Activated T-helper 1 cell treated with anti-CD3 and anti-CD28 coated beads, Interleukin-2, amount 50 U/mL, for 16 hours (primary cell): ENCODE measurements at places on chromosomes 7 and 10.

DNA sequence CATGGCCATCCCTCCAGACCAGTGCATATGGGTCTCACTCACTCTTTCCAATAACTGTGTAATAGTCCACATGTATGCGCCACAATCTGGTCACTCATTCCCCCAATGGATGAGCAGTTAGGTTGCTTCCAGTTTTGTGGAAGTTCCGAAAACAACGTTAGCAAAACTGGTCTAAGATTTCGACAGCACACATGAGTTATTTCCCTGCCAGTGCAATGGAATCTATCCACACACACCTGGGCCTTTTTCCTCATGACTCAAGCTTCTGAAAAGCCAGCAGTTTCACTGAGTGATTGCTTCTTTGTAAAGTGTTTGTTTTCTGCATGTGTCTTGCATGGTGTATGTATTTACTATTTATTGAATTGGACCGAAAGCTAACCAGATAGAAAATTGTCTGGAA lies 58.8 kb upstream of the FHIP2A start:
- no peak for DNase-seq

DNA sequence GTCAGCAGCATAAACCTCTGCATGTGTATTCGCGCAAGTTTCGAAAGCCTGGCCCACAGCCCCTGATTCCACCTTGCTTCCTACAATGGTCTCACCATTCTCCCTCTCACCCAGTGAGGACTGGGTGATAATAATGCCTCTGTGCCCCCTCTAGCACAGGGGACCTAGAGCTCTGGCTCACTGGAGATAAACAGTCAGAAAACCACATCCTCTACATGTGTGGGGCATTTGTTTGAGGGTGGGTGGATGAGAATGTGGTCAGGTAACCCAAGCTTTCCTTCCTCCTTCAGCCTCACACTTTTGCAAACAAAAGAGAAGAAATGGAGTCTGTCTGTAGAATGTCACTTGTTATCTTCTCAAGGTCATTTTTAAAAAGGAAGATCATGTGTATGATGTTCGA lies 373.5 kb downstream of the KCNMA1 start:
- no peak for DNase-seq

GRCh38 chr7:112144284-112145059 lies 61.7 kb downstream of the DOCK4 start:
- DNase-seq = no peak

DNA sequence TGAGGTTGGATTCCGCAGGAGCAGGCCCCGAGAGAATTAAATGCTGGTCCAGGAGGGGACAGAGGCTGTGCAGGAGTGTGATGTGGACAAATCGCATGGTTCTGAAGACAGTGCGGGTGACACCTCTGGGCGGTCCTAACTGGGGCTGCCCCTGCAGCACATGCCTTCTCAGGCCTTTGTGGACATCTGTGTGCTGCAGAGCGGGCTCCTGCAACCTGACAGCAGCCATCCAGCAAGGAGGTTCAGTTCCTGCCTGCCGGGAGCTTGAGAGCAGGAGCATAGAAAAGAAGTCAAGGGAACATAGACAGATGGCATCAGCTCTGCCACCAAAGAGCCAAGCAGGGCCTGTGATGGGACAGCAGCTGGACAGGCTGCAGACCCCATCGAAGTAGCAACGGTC lies 135.9 kb upstream of the PPP2R2D start:
- no peak for DNase-seq

DNA sequence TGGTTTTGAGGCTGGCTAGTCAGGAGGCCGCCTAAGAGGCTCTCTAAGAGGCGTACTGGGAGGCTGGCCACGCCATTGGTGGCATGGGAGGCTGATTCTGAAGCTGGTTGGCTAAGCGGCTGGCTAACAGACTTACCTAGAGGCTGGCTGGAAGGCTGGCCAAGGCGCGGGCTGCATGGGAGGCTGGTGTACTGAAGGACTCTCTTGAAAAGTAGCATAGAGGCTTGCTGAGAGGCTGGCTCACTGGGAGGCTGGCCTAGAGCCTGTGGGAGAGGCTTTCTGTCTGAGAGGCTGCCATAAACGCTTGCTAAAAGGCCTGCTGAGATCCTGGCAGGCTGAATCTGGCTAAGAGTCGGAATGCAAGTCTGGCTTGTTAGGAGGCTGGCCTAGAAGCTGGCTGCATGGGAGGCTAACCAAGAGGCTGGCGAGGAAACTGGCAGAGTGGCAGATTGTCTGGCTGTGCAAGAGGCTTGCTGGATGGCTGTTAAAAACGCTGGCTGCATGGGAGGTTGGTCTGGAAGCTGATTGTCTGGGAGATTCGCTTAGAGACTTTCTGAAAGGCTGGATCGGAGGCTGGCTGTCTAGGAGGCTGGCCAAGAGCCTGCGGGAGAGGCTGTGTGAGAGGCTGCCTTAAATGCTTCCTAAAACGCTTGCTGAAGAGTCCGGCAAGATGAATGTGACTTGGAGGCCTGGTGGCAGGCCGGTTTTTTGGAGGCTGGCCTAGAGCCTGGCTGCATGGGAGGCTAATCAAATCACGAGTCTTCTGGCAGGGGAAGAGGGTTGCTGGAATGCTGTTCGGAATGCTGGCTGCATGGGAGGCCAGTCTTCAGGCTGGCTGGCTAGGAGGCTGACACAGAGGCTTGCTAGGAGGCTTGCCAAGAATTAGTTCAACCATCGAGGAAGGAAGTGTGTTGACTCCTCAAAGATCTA lies 134.2 kb downstream of the OR13A1 start:
- DNase-seq = no peak

- no peak for DNase-seq
Measured at GRCh38 chr7:121166916-121167315, 161.9 kb upstream of the WNT16 start.

- DNase-seq = no peak
Measured at GRCh38 chr10:79084012-79084971, 15.5 kb downstream of the ZMIZ1 start.

- DNase-seq = no peak
Measured at GRCh38 chr10:128072941-128073645, 53.1 kb downstream of the MKI67 start.

DNA sequence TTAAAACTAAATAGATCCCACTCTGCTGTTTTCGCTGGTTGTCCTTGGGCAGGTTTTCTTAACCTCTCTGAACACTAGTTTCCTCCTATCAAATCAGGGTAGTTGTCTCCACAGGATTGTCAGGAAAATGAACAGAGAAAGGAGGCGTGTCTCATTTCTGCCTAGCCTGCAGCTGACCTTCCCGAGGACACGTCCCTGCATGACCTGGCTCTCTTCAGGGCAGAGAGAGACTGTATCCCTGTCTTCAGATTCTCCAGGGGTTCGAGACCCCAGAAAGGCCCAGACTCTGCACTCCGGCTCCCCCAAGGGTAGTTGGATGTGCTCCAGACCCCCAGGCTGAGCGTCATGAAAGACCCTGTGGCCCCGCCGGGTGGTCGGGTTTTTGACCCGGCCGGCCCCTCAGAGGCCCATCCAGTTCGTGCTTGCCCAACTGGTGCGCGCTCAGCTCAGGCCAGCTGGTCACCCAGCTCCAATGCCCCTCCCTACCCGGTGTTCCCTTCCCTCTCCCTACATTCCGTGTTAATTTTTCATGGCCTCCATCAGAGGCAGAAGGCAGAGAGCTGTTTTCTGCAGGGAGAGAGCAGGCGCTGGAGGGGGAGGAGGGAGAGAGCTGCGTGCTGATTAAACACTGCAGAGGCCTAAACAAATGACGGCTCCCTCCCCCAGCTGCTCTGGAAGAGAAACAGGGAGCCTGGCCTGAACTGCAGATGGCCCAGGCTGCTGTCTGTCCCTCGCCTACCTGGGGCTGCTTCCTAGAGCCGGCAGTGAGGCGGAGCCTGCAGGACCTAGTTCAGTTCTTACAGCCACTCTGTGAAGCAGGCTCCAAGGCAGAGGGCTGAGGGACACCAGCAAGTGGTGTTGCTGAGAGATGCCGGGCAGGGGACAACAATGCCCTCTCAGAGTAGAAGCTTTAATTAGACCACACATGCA lies 86.2 kb upstream of the PPIF start:
- no peak for DNase-seq

- DNase-seq = no peak
Measured at GRCh38 chr7:133886797-133887196, 240.3 kb upstream of the LRGUK start.

GRCh38 chr10:16909271-16909767 lies 92.1 kb upstream of the RSU1 start:
- DNase-seq = no peak

GRCh38 chr10:10796774-10797415 lies 220.8 kb upstream of the CELF2 start:
- DNase-seq = no peak

DNA sequence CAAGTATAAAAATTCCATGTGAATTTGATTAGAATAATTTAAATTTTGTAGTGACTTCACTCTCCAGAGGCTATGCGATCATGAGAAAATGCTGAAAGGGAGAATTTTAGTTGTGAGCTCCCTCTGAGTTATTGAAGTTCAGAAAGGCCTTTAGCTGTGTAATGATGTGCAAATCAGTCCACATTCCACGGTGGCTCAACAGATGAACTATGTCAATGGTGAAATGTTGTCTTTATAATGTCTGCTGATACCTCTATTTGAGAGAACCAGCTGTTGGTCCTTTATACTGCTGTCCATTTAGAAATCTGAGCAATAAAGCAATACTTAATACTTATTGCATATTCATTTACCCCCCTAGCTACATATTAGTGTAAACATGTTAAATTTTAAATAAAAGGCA lies 7.1 kb upstream of the ITGB8 start:
- DNase-seq = no peak

- DNase-seq = no peak
Measured at GRCh38 chr10:71740069-71740653, 20.6 kb upstream of the C10orf105 start.

GRCh38 chr7:47253650-47254080 lies 328.2 kb downstream of the TNS3 start:
- DNase-seq = no peak

- no peak for DNase-seq
Measured at GRCh38 chr7:94348142-94348541, 46.6 kb upstream of the COL1A2 start.

DNA sequence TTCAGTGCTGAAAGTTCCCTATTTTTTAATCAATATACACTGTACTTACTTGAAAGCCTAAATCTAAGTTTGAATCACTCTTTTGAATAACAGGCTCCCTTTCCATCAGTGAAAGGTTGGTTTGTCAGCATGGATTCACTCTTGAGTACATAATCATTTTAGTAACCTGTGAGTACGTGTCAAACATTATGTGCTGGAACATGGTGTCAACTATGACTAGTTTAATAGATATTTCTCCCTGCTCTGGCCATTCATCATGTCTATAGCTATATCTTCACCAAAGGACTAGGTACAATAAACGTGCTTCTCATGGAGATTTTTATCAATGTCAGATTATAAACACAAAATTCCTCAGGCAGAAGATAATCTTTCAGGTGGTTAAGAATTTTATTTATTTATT lies 61.7 kb upstream of the MDFIC start:
- no peak for DNase-seq

DNA sequence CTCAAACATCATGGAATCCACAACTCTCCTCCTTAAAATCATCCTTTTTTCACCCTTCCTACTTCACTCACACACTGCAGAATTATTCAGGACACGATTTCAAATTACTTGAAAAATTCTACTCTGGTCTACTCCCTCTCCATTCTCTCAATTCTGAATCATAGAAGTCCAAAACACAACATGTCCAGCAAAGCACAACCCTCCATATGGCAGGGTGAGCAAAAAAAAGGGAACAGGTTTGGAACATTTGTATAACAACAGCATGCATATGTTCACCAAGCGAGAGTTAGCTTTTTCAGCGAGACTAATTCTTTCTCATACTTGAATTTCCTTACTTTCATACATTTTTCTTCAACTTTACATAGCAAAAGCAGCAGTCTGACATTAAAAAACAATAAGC lies 73.4 kb downstream of the ABI1 start:
- DNase-seq = no peak

DNA sequence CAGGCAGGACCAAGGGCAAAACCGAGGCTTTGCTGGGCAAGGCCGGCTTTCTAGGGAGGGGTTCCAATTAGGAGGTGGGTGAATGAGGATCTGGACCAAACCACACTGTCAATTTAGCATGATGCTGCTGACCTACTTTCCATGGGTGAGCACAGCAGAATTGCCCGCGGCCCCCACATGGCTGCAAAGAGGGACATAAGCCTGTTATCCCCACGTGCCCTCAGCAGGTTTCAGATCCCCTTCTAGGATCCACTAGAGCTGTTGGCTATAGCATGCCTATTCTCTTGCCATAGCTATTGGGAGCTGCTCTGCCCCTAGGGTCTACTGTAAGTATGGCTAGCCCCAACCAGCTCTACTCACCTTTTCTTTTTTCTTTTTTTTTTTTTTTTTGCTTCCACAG lies 102.8 kb downstream of the COL13A1 start:
- no peak for DNase-seq

- no peak for DNase-seq
Measured at GRCh38 chr7:14092331-14092730, 102.9 kb upstream of the ETV1 start.

DNA sequence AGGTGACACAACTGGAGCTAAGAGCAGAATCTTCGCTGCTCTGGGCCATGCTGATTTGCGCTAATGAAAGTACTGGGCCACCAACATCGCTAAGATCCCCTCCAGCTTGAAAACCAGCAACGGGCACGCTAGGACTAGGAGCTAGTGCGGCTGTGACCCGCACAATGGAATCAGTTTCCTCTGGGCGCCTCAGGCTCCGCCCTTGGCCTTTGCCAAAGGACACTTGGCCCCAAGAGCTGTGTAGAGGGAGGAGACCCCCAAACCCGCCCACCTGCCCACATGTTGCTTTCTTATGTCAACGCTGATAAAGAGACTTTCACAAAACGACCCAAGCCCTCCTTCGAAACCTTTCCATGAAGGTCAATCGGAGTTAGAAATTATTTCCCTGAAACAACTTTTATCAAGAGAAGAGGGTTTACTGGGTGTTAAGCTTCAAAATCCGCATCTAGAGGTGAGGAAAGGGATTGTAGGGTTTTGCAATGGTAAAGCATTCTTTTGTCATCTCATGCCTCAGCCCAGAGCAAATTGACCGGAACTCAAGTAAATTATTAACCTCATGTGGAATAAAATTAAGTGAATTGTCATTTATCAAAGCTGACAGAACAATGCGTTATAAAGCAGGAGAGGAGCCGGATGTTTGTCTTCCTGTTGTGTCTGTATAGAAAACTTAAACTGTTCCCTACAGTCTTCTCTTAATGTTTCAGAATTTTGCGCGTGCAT lies 9.4 kb downstream of the ABCB5 start:
- no peak for DNase-seq

- DNase-seq = no peak
Measured at GRCh38 chr7:31775556-31775955, 88.5 kb downstream of the PPP1R17 start.

GRCh38 chr7:2154831-2155230 lies 77.9 kb downstream of the MAD1L1 start:
- DNase-seq = no peak
